ENCODE measurements at places on chromosomes 7 and 10.

GRCh38 chr10:63250032-63250431 is 116.9 kb downstream of the NRBF2 start:
- no peak for DNase-seq

GRCh38 chr10:123604506-123604905 is 61.6 kb upstream of the GPR26 start:
- no peak for DNase-seq

DNA sequence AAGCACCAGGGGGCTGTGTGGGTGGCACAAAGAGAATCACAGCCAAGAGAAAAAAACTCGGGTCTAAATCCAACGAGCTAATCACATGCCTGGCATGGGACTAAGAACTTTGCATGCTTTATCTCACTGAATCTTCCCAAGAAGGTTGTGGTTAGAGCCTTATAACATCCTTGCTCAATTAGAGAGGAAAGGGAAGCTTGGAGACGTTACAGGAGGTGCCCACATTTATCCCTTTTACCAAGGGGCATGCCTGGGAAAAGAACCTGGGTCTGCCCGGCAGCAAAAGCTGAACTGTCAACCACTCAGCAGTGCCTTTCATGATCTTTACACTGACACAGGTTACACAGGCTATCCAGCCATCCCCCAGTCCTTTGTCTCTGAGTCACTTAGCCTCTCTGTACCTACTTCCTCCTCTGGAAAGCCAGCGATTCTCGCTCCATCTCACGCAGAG is 190.1 kb downstream of the PRPF18 start:
- DNase-seq = no peak

DNA sequence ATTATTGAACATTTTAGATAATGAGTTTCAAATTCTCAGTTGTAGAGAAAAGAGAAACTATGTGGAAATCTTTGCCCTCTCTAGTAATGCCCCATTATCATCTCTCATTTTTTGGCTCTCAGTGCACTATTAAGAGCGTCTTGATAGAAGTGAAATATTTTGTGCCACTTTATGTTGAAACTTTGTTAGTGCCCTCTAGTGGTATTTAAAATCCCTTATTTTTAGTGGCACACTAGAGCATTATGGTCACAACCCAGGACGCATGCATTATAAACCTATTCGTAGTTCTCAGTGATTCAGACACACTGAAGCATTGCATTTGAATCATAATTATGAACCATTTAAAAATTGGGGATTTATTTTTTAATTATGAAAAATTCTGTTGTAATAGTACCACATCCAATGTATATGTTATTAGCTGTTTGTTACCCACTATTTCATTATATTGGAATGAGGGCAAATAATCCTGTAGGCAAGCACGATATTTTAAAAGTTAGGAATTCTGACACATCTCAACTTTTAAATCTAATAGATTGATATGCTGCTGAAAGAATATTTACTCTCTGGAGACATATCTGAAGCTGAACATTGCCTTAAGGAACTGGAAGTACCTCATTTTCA is 21.9 kb downstream of the PDCD4 start:
- DNase-seq = no peak

DNA sequence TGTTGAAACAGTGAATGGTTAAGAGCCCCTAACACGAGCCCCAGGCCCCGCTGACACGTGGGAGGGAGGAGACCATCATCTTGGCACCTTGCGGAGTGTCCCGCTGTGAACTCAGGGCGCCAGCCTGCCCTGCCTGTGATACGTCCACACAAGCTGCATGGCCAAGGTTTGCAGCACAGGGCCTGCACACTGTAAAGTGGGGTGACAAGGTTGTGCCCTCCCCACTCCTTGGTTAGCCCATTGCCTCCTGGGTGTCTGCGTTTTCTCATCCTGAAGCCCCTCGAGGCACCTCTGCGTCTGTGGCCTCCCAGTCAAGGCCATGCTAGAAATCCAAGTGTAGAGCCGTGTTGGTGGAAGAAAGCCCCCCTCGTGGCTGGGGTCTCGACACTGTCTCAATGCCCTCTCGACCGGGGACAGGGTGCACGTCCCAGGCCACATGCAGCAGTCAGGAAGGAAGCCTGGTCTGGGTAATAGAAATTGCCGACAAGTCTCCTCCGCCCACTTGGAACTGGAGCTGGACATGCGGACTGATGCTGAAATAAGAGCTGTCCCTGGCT is 192.1 kb downstream of the DNAJB6 start:
- no peak for DNase-seq

GRCh38 chr10:103517234-103518085 is 24.0 kb downstream of the NEURL1 start:
- DNase-seq = no peak

- DNase-seq = no peak
These were observed 18.3 kb downstream of the KLLN start for GRCh38 chr10:87844837-87845623.

- DNase-seq = no peak
These were observed 283.1 kb upstream of the KAT6B start for GRCh38 chr10:74543276-74543675.

DNA sequence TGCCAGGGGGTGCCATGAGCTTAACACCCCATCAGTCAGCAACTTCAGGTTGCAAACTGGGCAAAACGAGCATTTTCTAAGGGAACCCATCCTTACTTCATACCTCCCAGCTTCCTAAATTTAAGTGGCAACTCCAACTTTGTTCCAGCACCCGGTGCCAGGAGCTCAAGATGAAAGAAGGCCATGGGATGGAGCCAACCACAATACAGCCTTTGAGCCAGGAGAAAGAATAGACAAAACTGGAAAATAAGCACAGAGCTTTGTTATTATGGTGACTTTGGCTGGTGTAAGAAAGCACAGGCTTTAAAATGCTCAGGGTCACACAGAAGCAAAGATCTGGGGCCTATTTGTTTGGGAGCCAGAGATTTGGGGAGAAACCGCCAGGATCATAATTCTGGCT is 388.7 kb upstream of the MGMT start:
- no peak for DNase-seq

DNA sequence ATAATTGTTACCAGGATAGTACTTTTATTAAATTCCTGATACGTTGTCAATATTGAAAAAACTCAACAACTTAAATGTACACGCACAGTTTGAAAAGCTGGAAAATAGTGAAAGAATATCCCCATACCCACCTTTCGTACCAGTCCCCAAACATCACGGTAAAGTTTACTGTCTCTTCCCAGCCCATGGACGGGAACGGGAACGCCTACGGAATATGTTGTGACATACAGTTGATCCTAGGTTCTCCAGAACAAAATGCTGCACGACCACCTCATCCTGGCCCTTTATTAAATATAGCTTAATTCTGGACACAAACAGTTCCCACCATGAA is 527 bp upstream of the BCAP29 start:
- DNase-seq = no peak

DNA sequence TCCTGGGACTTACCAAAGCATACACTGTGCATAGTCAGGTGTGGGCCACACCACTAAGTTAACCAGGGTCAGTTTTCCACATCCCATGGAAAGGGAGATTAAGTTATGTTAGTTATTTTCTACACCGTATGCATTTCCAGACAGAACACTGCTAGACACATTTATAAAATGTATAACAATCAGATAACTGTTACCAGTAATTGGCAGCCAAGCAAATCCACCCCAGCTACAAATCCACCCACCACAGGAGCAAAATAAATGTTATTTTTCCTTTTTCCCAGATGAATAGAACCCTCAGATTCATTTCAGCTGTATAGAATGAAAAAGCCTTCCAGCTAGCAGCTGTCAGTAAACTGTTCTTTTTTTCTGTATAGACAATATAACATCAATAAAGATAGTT is 256.9 kb upstream of the FZD1 start:
- no peak for DNase-seq

DNA sequence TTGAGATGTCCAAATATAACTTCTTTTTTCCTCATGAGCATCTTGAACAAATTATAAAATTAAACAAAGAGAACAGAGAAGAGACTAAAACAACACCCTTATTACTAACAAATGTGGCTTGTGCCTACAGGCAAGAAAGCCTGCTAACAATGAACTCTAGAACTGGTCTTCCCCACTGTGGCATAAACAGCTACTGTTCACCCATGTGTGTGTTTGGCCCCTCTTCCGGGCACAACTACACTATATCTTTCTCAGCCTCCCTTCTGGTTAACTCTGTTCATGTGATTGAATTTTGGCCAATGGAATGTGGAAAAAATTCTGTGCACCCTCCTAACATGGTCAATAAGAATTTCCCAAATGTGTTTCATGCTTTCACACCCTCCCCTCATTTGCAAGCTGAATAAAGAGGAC is 117.0 kb downstream of the KBTBD2 start:
- no peak for DNase-seq

DNA sequence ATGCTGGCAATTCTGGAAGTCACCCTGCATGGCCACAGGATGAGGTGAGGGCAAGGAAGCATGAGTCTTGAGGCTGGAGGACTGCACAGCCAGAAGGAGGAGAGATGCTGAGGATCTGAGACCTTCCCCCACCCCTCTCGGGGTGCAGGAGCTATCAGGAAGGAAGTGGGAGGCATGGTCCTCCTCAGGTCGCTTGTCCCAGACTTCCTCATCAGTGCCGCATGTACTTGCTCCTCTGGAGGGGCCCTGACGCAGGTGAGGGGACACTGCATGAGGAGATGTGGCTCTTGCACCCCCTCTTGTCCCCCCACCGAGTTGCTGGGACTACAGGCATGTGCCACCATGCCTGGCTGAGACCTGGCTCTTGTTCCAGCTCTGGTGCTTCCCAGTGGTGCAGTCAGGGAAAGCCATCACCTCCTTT is 5.7 kb upstream of the ZMIZ1 start:
- DNase-seq = no peak

- no peak for DNase-seq
These were observed 98.1 kb downstream of the MICALL2 start for GRCh38 chr7:1361016-1361755.

DNA sequence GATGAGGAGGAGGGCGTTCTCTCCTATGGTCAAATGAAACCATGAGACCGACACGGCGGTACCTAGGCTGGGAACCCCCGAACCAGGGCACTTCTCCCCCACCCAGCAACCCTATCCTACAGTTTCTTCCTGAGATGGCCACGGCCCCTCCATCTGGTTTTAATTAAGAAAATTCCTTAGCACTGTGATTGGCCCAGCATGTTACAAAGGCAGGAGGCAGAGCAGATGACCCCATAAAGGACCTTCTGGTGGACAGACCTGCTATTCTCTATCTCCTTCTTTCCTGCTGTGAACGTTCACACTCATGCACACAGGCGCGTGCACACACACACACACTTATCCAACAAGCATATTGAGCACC is 129.4 kb downstream of the RGS10 start:
- no peak for DNase-seq

- DNase-seq = peak; percentile 66
These were observed 53.7 kb upstream of the KDM7A start for GRCh38 chr7:140230516-140230860.

DNA sequence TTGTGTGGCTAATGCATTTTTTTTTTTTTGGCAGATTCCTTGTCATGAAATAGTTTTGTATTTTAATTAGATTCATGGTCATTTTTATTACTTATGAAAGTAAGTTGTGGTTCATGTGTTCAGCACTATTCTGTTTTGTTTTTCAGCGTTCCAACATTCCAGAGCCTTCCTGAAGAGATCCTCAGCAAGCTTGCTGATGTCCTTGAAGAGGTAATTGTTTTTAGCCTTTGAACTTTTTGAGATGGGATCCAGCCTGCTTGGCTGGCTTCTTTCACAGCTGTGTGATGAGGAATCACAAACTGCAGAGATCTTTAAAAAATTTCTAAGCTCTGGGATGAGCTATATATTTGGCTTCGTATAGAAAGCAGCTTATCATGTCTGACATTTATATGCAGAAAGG is 208.0 kb upstream of the CSTF2T start:
- DNase-seq = no peak

- DNase-seq = no peak
These were observed 108.6 kb downstream of the NSUN6 start for GRCh38 chr10:18542832-18543231.

- DNase-seq = no peak
These were observed 3.2 kb upstream of the CDHR1 start for GRCh38 chr10:84191106-84191505.

DNA sequence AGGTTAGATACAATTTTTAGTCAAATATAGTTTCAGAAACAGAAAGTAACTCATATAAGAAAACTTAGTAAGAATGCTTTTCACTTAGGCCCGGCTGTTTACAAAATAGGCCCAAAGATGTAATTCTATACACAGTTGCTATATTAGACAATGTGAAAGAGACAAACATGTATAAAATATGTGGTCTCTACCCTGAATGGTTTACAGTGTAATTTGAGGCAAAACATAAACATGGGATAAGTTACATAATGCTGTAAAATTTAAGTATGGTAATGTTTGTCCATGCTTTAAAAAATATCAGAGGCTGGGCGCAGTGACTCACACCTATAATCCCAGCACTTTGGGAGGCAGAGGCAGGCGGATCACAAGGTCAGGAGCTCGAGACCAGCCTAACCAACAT is 18.7 kb downstream of the KRIT1 start:
- no peak for DNase-seq

- DNase-seq = no peak
These were observed 50.7 kb downstream of the AMPH start for GRCh38 chr7:38580485-38580884.

GRCh38 chr10:32409741-32410140 is 36.2 kb upstream of the CCDC7 start:
- no peak for DNase-seq

DNA sequence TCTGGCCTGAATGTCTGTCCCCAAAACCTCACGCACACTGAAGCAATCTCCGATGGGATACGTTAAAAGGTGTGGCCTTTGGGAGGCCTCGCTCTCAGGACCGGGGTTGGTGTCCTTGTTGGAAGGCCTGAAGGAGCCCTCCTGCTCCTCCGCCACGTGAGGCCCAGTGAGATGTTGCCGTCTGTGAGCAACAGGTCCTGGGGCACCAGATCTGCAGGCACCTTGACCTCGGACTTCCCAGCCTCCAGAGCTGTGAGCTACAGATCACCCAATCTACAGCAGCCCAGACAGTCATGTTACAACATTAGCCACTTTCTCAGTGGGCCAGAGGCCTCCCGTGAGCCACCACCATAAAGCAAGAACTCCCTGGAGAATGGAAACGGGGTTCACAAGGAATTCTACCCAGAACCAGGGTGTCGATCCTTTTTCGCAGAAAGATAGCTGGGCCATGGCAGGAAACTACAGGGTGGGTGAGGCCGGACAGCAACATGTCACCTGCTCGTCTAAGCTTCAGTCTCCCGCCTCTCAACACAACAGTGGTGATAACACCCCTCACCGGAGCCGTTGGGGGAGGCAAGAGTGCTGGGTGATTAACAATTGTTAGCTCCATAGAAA is 87.0 kb downstream of the DIP2C start:
- DNase-seq = no peak

GRCh38 chr10:22334414-22335172 is 10.7 kb upstream of the SPAG6 start:
- DNase-seq = no peak

- DNase-seq = no peak
These were observed 56.7 kb upstream of the COL13A1 start for GRCh38 chr10:69744971-69745370.

- no peak for DNase-seq
These were observed 89.3 kb downstream of the NPSR1 start for GRCh38 chr7:34747176-34747781.

GRCh38 chr10:26407406-26407969 is 30.7 kb upstream of the APBB1IP start:
- DNase-seq = no peak

- no peak for DNase-seq
These were observed 66.1 kb downstream of the GNA12 start for GRCh38 chr7:2777898-2778535.

- DNase-seq = no peak
These were observed 240.0 kb upstream of the AUTS2 start for GRCh38 chr7:69358163-69358821.

Data from effector CD4-positive, alpha-beta T cell (primary cell).